ENCODE measurements at places on chromosomes 1 and 21.

DNA sequence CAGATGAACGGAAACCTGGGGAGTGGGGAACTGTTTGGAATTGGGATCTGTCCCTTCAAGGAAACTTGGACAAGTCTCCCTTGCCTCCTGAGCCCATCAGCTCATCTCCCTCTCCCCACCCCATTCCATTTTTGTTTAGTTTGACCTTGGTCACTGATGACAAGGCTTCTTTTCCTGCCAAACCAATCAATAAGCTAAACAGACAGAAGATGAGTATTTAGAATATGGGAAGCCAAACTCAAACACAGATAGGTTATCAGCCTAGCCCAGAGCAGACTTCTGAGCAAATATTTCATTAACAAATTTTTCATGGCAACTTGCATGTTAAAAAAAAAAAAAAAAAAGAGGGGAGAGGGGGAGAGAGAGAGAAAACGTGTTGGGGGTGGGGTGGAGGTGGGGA, 337.2 kb upstream of the PROX1 start:
- no peak for DNase-seq

GRCh38 chr21:45449658-45450422, 44.9 kb downstream of the COL18A1 start:
- DNase-seq: no peak

GRCh38 chr1:111145542-111145941, 5.5 kb downstream of the CEPT1 start:
- DNase-seq: no peak

- no peak for DNase-seq
Measured at GRCh38 chr1:43344267-43344850, 6.7 kb downstream of the MPL start.

DNA sequence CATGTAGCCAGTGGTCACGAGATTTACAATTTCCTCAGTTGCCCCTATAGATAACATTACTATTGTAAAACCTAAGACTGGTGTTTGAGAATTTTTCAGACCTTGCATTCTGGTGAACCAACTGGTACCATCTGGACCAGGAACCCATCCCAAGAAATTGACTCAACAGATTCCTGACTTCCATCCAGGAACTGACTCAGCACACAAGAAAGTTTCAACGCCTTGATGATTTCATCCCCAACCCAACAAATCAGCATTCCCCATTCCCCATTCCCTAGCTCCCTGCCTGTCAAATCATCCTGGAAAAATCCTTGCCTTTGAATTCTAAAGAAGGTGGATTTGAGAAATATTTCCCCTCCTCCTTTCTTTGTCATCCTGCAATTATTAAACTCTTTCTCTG, 529.8 kb upstream of the PRMT6 start:
- DNase-seq: no peak

GRCh38 chr1:235533476-235534168, 29.4 kb upstream of the B3GALNT2 start:
- DNase-seq: no peak

All from cortex of kidney (tissue), 1 donor.